RPMI7951 (cell line): ENCODE measurements at places on chromosomes 2 and 18. TPM values are rescaled to one million over a fixed set of nuclear protein-coding genes. Genes with fewer than 3 reads are reported as not detected.

DNA sequence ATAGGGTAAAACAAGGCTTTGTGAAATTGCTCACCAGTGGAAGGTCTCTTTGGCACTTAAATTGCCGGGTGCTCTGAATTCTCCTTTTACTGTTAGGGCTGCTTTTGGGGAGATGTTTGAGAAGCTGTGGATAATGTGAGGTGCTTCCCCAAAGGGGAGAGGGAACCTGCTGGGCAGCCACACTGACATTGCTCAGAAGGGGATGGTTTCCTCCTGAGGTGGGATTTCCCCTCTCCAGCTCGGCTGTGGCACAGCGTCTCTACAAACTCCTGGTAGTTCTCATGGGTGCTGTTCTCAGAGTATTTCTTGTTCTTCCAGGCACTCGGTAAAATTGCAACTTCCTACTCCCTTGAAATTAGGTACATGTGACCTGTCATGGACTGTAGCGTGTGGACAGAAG lies 124.2 kb downstream of the LPIN1 start:
- DNase-seq = no peak

Gene KIF3C
- 10.5 and 25.8 TPM in 2 replicates for total RNA-seq

DNA sequence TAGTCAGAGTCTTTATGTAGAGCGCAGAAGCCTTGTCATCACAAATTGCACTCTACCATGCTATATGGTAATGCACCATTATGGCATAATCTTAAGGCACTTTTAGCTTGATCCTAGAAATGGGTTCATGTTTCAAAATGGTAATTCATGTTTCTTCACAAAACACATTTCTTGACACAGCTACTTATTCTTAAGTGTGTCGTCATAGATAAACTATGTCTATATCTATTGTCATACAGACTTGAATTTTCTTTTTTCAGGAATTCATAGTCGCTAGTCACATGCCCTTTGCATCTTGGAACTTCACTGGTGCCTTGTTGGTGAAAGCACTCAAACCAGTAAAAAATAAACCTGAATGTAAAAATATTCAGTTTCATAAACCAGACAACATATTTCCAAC lies 1578.2 kb downstream of the LRP1B start:
- DNase-seq = no peak

- no peak for DNase-seq
These were observed 59.9 kb downstream of the CRIM1 start for GRCh38 chr2:36415381-36416022.

Gene SLC9A4
- not detected in 2 replicates for total RNA-seq

GRCh38 chr2:108316461-108317258 lies 28.0 kb downstream of the SULT1C2 start:
- no peak for DNase-seq

Gene RAX
- not detected in 2 replicates for total RNA-seq

DNA sequence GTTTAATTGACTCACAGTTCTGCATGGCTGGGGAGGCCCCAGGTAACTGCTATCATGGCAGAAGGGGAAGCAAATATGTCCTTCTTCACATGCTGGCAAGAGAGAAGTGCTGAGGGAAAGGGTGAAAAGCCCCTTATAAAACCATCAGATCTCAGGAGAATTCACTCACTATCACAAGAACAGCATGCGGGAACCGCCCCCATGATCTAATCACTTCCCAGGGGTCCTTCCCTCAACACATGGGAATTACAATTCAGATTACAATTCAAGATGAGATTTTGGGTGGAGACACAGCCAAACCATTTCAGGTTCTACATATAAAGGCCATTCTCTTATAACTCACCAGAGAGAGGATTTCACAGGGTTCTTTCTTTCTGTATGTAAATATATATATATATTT lies 62.9 kb downstream of the VRK2 start:
- no peak for DNase-seq

GRCh38 chr2:182182436-182182835 lies 196.8 kb downstream of the PPP1R1C start:
- DNase-seq = no peak

DNA sequence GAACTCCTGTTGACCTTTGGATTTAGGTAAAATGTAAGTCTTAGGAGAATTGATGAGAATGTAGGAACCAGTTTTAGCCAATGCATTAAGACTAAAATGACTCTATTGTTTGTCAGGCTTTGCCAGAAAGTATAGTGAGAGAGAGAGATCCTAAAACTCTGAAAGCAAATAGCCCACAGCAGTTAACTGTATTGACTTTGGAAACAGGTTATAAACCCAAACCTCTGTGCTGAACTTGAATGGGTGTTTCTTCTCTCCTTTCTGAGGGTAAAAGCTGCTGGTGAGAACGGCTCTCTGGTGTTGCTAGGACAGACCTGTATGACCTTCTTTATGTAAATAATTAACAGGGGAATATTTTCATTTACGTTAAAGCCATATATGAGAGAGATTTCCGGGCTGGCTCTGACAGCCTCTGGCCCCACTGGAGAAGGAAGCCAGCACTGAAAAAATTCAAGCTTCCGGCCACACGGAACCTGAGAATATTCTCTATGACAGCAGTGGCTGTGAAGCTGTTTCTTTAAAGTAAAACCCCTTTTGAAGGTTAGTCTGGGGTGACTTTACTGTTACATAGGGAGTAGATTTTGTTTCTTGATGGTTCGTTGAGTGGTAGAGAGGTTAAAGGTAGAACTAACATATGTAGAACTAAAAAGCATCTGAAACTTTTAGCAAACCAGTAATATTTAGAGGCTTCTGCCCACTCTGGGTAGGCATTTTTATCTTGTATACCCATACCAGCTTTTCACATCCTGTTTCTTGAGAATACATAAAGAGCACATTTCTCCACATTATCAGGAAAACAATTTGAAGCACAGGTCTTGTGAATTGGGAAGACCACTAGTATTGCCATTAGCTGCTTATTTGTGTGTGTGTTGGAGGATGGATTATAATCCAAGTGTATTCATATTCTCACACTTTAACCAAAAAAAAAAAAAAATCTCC lies 123.8 kb downstream of the SPTBN1 start:
- DNase-seq = no peak

Gene G6PC2
- not detected in 2 replicates for total RNA-seq

- no peak for DNase-seq
These were observed 3.3 kb downstream of the VPS54 start for GRCh38 chr2:64015898-64016297.

- DNase-seq = no peak
These were observed 70.8 kb upstream of the LPIN2 start for GRCh38 chr18:3083766-3084165.

Gene BCL2
- 0.84 and 1.4 TPM in 2 replicates for total RNA-seq

GRCh38 chr2:59250307-59250677 lies 1009.2 kb upstream of the FANCL start:
- no peak for DNase-seq

Gene CD8A
- total RNA-seq = not detected in 2 replicates

- no peak for DNase-seq
These were observed 28.0 kb downstream of the APCDD1 start for GRCh38 chr18:10482363-10482984.

GRCh38 chr2:238290091-238290509 lies 1.7 kb upstream of the PER2 start:
- DNase-seq = no peak

GRCh38 chr18:78636260-78636659 lies 343.4 kb upstream of the SALL3 start:
- no peak for DNase-seq

- DNase-seq = peak; percentile 31
These were observed 156.7 kb downstream of the ARHGAP28 start for GRCh38 chr18:6885992-6886796.

DNA sequence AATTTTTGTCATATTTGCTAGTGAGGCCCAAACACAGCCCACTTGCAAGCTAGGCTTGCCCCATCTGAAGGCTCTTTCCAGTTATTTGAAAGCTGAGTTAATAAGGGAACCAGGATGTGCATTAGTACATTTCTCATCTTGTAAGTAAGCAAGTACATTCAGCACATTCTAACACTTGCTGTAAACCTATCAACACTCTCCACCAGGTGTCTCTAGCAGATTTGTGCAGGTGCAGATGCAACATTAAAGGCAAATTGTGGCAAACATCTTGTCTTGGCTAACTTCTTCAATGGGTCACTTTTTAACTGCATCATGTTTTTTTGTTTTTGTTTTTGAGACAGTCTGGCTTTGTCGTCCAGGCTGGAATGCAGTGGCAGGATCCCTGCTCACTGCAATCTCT lies 25.3 kb upstream of the MFSD6 start:
- DNase-seq = peak; percentile 55

- peak; percentile 19 for DNase-seq
These were observed 304.0 kb downstream of the LNPK start for GRCh38 chr2:175698061-175698460.

Gene FOXD4L1
- total RNA-seq = 0.10 TPM in 1 of 2 replicates, not detected in the other

- peak; percentile 8 for DNase-seq
These were observed 19.6 kb upstream of the REL start for GRCh38 chr2:60861736-60862135.

- DNase-seq = peak; percentile 52
These were observed 267.6 kb upstream of the CYP26B1 start for GRCh38 chr2:72415241-72415661.

DNA sequence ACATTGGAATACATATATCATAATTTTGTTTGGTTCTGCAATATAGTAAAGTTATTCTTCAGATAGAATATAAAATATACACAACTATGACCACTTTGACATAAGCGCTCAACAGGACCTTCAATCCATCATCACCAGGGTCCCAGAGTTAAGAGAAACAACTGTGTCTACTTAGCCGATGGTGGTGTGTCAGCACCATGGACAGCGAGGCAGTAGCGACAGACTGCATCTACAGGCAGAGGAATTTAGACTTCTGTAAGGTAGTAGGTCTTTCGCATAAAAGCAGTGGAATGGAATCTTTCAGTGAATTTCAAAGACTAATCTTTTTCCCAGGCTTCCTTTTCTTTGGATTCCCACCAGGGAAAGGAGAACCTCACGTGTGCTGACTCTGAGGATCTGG lies 20.5 kb upstream of the LRPPRC start:
- DNase-seq = peak; percentile 53

DNA sequence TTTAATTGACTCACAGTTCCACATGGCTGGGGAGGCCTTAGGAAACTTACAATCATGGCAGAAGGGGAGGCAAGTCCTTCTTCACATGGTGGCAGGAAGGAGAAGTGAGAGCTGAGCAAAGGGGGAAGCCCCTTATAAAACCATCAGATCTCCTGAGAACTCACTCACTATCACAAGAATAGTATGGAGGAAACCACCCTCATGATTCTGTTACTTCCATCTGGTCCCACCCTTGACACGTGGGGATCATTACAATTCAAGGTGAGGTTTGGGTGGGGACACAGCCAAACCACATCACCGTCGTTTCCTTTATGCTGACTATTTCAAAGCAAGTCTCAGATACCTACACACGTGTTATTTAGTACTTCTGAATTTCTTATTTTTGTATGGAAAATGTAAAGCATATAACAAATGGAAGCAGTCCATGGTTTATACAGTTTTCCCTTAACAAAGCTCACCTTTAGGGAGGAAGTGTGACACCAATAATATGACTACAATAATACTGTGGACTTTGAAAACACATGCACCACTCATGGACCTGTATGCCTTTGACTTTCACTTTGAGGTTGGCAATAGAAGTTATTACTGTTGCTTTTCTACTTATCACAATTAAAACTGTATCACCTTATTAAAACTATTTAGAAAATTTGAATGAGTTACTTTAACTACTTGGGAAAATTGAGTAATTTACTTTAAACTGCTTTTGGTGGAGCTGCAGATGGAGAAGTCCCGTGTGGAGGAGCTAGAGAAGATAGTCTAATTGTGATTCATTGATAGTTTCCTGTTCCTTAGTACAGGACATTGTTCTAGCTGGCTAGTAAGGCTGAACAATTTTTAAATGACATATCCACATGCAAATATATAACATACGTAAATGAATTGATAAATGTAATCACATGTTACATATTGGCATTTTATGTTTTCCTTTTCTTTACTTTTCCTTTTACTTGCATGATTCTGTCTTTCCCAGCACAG lies 37.3 kb downstream of the MTCL1 start:
- DNase-seq = no peak

Gene TUBA4A
- total RNA-seq = 31.1 and 42.2 TPM in 2 replicates

- no peak for DNase-seq
These were observed 239.1 kb upstream of the BOD1L2 start for GRCh38 chr18:56907771-56908170.

Gene TNFAIP6
- 7.3 and 8.8 TPM in 2 replicates for total RNA-seq

GRCh38 chr2:148302526-148302925 lies 281.6 kb downstream of the MBD5 start:
- DNase-seq = no peak

Gene PTPRN
- total RNA-seq = 3.2 and 4.4 TPM in 2 replicates

Gene SIX2
- total RNA-seq = 0.78 and 1.4 TPM in 2 replicates

DNA sequence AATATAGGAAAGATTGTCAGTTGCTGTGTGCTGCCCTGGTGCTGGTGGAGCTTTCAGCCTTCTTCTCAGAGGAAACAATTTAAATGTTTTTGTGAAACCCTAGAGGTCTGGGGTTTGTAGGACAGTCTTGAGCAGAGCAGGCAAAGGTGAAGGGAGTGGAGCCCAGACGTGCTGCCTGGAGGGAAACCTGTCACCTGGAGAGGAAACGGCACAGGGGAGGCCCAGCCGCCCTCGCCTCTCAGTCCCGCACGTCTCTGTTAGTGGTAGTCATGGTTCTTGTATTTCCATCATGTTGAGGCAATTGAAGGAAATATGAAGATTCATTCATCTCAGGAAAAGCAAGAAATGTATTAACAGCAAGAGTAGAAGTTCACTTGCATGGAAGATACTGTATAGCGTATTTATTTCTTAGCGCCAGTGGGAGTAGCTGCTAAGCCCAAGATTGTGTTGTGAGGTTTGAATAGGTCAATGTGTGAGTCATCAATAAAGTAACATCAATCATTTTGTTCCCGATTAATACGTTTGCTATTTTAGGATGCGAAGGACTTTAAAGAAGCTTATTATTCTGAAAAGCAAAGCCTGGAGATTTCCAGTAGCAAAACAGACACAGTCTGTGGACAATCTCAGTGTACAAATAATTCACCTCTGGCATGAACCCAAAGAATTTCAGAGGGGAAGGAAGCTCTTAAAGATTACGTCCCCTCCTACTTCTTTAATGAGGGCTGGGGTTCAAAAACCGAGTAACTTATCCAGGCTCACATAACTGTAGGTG lies 70.4 kb downstream of the LRRFIP1 start:
- no peak for DNase-seq

DNA sequence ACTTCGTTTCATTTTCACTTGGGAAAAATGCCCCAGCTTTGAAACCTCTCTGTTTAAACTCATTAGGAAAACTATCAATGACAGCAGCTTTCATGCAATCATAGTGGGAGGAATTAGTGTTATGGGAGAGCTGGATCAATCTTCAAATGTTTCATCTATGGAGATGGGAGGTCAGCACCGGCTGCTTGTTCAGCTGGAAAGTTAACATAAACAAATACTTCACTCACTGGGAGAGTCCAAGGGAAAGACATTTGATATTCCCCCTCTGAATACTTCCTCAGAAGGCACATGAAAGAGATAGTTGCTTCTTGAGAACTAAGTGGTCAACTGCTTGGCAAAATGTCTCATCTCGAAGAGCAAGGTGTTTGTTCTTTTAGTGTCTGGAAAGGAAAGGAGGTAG lies 7.3 kb downstream of the LYPD1 start:
- peak; percentile 27 for DNase-seq

Gene CCDC102B
- total RNA-seq = 7.5 and 10.1 TPM in 2 replicates

GRCh38 chr2:196365923-196366322 lies 194.5 kb upstream of the STK17B start:
- no peak for DNase-seq

Gene NT5DC4
- not detected in 2 replicates for total RNA-seq
